ENCODE measurements at places on chromosomes 2 and 18. TPM values are rescaled to one million over a fixed set of nuclear protein-coding genes. Genes with fewer than 3 reads are reported as not detected.

Gene CCDC121
- 7.0 TPM for total RNA-seq

Gene LIMS4
- 4.7 TPM for total RNA-seq

Gene CDC42EP3
- total RNA-seq = 34.7 TPM

Gene PID1
- 13.0 TPM for total RNA-seq

Gene WNT6
- not detected for total RNA-seq

Gene WDR75
- 55.7 TPM for total RNA-seq

Measured in fibroblast of the aortic adventitia (primary cell).